ENCODE measurements at places on chromosomes 5 and 9.

GRCh38 chr5:145178641-145179523 lies 656.3 kb downstream of the PRELID2 start:
- DNase-seq: no peak

DNA sequence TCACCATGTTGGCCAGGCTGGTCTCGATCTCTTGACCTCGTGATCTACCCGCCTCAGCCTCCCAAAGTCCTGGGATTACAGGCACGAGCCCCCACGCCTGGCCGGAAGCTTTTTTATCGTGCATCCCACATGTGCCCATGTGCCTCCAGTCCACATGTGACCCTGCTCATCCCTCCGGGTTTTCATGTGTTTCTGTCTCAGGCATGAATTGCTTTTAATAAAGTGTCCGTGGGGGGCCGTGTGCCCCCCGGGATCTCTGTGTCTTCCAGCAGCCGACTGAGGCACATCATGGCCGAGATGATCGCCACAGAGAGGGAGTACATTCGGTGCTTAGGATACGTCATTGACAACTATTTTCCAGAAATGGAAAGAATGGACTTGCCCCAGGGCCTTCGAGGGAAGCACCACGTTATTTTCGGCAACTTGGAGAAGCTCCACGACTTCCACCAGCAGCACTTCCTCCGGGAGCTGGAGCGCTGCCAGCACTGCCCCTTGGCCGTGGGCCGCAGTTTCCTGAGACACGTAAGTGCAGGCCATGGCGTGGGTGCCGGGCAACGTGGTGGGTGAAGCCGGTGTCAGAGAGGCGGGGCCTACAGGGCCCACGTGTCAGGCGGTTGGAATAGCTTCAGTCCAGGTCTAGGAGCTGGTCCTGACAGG lies 22.1 kb upstream of the LRRC14B start:
- DNase-seq: no peak

DNA sequence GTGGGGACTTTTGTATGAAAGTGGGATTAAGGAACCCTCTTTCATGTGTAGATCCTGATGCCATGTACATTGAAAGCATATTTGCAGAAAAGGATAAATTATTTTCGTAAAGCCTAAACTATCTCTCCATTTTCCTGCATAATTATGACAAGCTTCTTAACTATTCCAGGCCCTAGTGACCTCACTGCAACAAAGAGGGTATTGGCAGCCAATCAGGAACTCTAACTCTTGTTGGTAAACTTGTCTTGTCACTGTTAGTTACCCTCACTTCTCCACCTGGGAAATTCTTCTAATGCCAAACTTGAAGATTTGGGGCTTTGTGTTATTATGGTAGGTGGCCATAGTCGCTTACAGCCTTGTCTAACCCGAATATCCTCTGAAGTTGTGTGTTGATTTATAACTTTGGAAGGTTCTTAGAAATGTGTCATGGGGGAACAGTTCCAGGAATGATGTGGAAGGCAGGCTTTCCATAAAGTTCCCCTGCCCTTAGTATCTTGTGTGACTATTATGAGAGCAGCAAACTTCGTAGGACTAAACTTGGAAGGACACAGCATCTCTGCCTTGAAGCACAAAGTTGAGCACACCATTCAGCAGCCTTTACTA lies 52.5 kb downstream of the IQGAP2 start:
- DNase-seq: no peak

GRCh38 chr9:94692601-94693000 lies 33.9 kb upstream of the AOPEP start:
- no peak for DNase-seq

DNA sequence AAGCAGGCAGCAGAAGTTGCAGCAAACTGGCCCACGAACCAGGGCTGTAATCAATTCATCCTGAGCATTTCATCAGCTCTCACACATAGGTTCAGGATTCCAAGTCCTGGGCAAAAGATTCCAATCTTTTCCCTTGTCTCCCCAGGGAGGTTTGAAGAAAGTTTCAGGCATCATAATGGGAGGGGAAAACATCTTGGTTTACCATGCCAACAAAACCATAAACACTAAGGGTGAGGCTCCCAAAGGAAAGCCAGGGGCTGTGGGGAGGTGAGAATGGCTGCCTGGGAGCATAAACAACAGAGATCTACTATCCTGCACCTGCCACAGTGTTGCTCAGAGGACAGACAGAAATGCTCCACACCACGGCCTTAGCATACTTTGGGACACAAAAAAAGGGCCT lies 94.6 kb downstream of the SH3TC2 start:
- no peak for DNase-seq

DNA sequence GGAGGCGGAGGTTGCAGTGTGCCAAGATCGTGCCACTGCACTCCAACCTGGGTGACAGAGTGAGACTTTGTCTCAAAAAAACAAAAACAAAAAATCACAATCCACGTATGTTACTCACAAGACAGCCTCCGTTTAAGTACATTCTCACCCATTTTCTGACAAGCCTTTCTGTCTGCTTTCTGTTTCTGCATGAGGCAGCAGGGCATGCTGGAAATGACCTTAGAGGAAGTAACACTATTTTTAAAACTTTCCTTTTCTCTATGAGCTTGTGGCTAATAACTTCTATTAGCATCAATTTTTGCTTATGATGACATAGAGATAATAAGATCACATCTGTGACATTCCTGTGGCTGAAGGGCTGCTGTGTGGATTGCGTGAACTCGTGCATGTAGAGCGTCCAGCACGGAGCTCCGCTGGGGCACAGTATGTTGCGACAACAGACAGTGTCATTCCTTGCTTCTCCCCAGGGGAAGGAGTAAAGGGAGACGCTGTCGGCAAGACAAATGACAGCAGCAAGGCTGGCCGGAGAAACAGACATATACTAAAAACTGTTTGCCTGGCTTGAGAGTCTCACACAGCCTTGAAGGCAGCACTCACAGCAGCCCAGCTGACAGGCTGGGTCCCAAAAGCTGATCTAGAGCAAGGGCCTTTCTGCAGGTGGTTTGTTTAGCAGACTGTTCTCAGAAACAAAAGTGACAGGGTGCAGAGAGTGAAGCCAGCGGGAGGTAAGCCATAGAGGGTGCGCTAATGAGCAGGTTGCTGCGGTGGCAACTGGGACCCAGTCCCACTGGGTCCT lies 1.6 kb downstream of the BTNL3 start:
- no peak for DNase-seq
